Naive thymus-derived CD8-positive, alpha-beta T cell (primary cell): ENCODE measurements at places on chromosomes 1 and 21.

GRCh38 chr1:177960939-177961622, 8.8 kb downstream of the SEC16B start:
- H3K4me3 ChIP-seq = no peak overlapping the region
- no peaks in the 10 kb centered on the region for H3K4me1 ChIP-seq
- no peaks in the 10 kb centered on the region for H3K36me3 ChIP-seq
- H3K27me3 ChIP-seq = no peaks in the 10 kb centered on the region
- no peak overlapping the region for H3K27ac ChIP-seq

- H3K27ac ChIP-seq = no peak overlapping the region
- DNase-seq = no peak
- H3K27me3 ChIP-seq = no peaks in the 10 kb centered on the region
- no peaks in the 10 kb centered on the region for H3K36me3 ChIP-seq
- peaks cover 54% of the 10 kb centered on the region for H3K4me1 ChIP-seq
These were observed 7.5 kb downstream of the TOR1AIP1 start for GRCh38 chr1:179889589-179889988.

DNA sequence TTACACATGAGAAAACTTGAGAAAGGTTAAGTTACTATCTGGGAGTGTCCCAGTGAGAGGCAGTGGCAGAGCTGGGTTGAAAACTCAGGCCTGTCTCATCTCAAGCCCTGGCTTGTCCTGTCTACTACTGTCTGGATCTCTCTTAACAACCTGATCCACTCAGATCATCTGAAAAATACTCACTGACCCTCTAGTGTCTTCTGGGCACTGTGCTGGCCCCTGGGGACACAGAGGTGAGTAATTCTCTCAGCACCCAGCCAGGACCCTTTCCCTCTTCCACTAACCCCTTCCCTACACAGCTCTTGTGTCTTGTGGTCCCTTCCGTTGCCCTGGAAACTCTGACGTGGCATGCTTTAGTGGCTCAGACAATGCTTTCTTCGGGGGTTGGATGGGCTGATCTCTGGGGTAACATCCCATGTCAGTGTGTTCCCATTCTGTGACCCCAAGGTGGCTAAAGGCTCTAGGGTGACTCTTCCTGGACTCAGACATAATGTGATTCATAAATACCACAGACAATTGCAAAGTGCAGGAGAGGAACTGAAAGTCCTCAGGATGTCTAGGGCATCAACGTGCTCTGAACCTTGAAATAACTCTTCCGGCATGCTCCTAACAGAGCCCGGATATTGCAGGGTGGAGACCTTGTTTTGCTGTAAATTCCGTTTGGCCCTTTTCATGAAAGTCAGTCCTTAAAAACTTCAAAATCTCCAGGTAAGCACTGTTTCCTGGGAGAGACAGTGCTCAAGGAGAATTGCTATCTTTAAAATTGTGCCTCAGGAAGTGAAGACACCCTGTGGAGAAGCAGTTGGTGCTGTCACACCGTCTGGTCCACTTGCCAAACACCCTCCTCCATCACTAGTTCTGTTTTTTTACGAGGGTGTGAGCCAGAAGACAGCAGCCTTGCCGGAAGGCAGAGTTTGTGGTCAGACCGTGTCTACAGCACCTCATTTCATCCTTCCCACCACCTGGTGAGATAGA, 4.0 kb downstream of the SHISAL2A start:
- H3K27ac ChIP-seq = peak overlapping the region; percentile 100
- DNase-seq = peak; percentile 89
- peaks cover 85% of the 10 kb centered on the region for H3K4me1 ChIP-seq
- H3K27me3 ChIP-seq = no peaks in the 10 kb centered on the region

GRCh38 chr1:94068999-94069918, 51.7 kb downstream of the ABCA4 start:
- no peak for DNase-seq
- H3K27me3 ChIP-seq = no peaks in the 10 kb centered on the region
- no peaks in the 10 kb centered on the region for H3K36me3 ChIP-seq
- H3K4me3 ChIP-seq = no peak overlapping the region

DNA sequence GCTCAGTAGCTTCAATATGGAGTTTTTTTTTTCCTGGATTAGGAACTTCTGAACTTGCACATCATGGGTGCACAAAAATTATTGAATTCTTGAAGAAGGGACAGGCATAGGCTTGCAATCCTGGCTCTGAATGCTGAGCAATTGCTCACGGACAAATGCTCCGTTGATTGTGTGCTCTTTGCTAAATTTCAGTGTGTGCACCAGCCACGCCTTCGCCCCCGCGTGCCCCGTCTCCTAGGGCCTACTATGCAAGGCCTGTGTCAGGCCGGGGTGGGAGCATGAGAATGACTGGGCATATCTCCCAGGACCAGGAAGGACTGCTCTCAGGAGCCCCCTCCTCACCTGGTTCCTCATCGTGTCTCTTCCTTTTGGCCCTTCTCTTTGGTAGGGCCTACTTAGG, 17.4 kb downstream of the IL6R start:
- H3K4me1 ChIP-seq = peaks cover 71% of the 10 kb centered on the region
- no peaks in the 10 kb centered on the region for H3K36me3 ChIP-seq
- H3K4me3 ChIP-seq = peak overlapping the region; percentile 13
- no peaks in the 10 kb centered on the region for H3K27me3 ChIP-seq
- no peak for DNase-seq
- peak overlapping the region; percentile 42 for H3K27ac ChIP-seq

DNA sequence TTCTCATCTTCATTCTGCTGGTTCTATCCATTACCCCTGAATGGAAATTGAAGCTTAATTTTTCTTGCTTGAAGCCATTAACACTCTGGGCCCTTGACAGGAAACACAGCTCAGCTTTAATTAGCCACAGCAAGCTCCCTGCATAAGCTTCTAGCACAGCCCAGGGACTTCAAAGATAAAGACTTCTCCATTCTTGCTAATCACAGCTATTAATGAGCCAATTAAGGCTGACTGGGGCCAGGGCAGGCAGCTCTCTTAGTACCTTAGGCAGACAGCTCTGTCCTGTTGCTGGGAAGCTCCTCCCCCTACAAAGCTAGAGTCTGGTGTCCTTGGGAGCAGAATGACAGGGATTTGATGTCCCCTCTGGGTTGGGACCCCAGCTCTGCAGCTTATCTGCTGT, 27.9 kb upstream of the TRABD2B start:
- H3K27me3 ChIP-seq = peaks cover 25% of the 10 kb centered on the region
- H3K27ac ChIP-seq = no peak overlapping the region
- H3K4me3 ChIP-seq = no peak overlapping the region
- no peak for DNase-seq
- no peaks in the 10 kb centered on the region for H3K4me1 ChIP-seq

- H3K27ac ChIP-seq = no peak overlapping the region
- H3K27me3 ChIP-seq = no peaks in the 10 kb centered on the region
- no peak overlapping the region for H3K4me3 ChIP-seq
- no peaks in the 10 kb centered on the region for H3K36me3 ChIP-seq
These were observed 48.9 kb downstream of the NME7 start for GRCh38 chr1:169318536-169319244.

DNA sequence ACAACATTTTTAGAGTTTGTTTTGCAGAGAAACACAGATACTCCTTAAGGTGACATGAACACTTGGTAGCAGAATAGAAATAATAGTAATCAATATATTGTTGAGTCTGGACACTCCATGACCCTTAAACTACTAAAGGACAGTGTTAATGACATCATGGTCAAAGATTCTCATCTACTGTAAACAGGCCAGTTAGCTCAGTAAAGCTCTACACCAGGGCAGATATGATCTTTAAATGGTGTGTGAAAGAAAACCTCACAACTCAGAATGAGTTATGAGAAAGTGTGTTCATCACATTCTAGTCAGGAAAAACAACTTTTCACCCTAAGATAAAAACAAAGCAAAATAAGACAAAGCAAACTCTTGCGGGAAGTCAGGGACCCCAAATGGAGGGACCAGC, 58.1 kb upstream of the ADAMTS5 start:
- no peaks in the 10 kb centered on the region for H3K4me1 ChIP-seq
- peaks cover 8% of the 10 kb centered on the region for H3K27me3 ChIP-seq
- H3K4me3 ChIP-seq = no peak overlapping the region

- H3K27ac ChIP-seq = peak overlapping the region; percentile 1
- H3K4me1 ChIP-seq = peaks cover 17% of the 10 kb centered on the region
- no peaks in the 10 kb centered on the region for H3K27me3 ChIP-seq
- H3K36me3 ChIP-seq = peaks cover 34% of the 10 kb centered on the region
- no peak overlapping the region for H3K4me3 ChIP-seq
These were observed 14.4 kb downstream of the MTF2 start for GRCh38 chr1:93093332-93094006.

GRCh38 chr1:161137881-161138280, 5.4 kb upstream of the DEDD start:
- DNase-seq = no peak
- H3K4me3 ChIP-seq = no peak overlapping the region
- no peaks in the 10 kb centered on the region for H3K36me3 ChIP-seq
- H3K27me3 ChIP-seq = no peaks in the 10 kb centered on the region
- H3K27ac ChIP-seq = no peak overlapping the region

DNA sequence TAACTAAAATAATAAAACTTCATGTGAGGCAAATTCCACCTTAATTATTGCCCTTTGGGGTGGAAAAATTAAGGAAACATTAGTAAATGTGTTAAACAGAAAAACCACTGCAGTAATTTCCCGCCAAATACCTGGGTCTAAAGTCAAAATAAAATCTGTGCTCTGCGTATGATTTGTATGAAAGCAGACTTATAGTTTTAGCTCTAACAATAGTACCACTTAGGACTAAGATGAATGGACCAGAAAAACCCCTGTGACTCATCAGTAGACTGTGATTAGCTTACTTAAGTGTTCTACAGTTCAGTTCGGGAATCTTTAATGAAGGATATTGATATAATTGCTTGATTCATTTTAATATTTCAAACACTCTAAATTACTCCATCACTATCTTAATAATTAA, 23.3 kb upstream of the C1orf105 start:
- H3K27me3 ChIP-seq = no peaks in the 10 kb centered on the region
- no peak overlapping the region for H3K4me3 ChIP-seq
- no peak for DNase-seq
- peaks cover 72% of the 10 kb centered on the region for H3K4me1 ChIP-seq

DNA sequence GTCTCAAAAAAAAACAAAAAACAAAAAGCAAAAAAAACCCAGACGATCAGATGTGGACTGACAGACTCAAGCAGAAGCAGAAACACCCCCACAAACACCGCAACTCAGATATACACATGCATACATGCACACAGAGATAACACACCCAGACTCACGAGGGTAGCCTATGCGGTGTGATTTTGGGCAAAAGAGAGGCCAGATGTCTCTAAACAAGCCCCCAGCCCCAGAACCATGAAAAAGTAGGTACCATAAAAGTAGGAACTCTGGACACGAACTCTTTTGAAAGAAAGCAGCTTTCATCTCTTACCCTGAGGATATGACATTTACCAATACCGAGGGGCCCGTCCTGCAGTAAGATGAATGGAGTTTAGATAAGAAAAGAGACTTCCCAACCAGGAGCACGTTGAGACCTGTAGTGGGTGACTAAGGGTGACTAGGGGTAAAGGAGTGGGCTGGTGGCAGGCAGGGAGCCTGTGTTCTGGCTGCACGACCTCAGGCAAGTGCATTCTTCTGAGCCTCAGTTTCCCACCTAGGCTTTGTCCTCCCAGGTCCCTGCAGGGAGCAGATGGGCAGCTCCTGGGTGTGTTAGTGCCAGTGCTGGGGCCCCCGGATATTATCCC, 1.5 kb upstream of the TINAGL1 start:
- peaks cover 3% of the 10 kb centered on the region for H3K4me1 ChIP-seq
- no peak overlapping the region for H3K27ac ChIP-seq
- peaks cover 2% of the 10 kb centered on the region for H3K27me3 ChIP-seq
- DNase-seq = no peak
- no peak overlapping the region for H3K4me3 ChIP-seq

DNA sequence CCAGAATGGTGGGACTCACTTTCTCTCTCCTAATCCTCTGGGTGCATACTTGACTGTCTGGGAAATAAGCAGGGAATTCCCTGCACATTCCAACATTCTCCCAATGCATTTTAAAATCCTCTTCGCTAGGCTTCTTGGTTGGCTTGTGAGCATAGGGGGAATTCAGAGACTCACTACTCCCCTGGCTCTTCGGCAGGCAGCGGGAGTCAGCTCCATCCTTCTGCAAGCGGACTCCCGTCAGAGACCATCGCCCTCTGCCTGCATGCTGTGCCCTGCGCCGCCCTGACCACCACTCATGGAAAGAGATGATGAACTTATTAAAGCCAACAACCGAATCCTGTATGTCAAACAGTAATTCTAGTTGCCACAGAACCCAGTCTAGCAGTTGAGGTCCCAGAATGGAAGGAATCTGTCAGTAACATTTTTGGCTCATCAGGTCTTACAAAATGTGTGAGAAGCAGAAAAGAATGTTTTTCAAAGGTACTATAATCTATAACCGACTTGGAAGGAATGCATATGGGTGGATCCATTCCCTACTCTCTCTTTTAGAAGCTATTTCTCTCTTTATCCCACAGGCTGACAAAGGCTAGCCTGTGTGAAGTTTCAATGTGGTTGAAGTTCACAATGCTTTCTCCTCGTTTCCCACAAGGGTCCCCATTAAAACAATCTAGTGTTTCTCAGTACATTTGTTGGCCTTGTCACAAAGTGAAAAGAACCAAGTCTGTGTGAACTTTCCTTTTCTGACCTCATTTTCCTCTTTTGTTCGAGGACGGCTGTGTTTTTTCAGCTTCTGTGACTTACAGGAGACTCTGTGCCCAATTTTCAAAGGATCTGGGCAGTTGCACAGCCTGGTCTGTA, 119.1 kb upstream of the ADAR start:
- H3K4me1 ChIP-seq = no peaks in the 10 kb centered on the region
- H3K27ac ChIP-seq = no peak overlapping the region
- H3K4me3 ChIP-seq = no peak overlapping the region
- no peak for DNase-seq
- no peaks in the 10 kb centered on the region for H3K36me3 ChIP-seq

DNA sequence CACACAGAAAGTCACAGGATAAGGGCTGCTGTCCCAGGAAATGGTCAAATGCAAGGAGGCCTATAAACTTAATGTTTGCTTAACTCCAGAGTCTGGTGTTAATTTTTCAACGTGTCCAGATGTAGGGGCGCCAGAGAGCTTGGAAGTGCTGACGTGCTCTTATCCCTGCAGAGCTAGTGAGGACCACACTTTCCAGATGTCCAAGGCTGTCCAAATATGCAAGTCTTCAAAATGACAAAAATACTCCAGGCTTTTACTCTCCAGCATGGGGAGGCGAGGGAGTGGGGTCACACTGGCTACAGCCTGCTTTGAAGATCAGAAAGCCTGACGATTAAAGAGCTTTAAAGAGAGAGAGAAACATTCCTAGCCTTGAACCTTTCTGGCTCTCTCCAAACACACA, 57.6 kb downstream of the ABCA4 start:
- H3K4me1 ChIP-seq = no peaks in the 10 kb centered on the region
- peaks cover 9% of the 10 kb centered on the region for H3K27me3 ChIP-seq
- H3K4me3 ChIP-seq = no peak overlapping the region
- no peaks in the 10 kb centered on the region for H3K36me3 ChIP-seq

DNA sequence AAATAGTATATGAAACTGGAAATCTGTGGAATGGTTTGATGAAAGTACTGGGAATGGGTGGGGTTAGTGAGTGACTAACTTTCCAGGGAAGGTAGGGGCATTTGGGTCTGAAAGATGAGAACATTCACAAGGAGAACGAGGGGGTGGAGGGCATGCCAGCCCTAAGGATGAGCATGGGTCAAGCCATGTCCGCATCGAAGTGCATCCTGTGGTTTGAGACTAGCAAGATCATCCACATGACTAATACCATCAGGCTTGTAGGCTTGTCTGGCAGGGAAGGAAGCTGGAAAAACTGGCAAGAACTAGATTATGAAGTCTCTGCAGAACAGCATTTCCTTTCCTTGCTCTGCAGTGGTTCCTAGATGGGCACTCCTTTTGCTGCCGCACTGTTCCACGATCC, 70.4 kb upstream of the UBE2U start:
- no peak overlapping the region for H3K4me3 ChIP-seq
- H3K27me3 ChIP-seq = no peaks in the 10 kb centered on the region
- H3K4me1 ChIP-seq = no peaks in the 10 kb centered on the region
- H3K36me3 ChIP-seq = no peaks in the 10 kb centered on the region
- H3K27ac ChIP-seq = no peak overlapping the region

- H3K4me1 ChIP-seq = no peaks in the 10 kb centered on the region
- no peak overlapping the region for H3K27ac ChIP-seq
- no peaks in the 10 kb centered on the region for H3K36me3 ChIP-seq
These were observed 170.3 kb upstream of the DUSP10 start for GRCh38 chr1:221912230-221912629.
